ENCODE measurements at places on chromosomes 5 and 9. TPM values are rescaled to one million over a fixed set of nuclear protein-coding genes. Genes with fewer than 3 reads are reported as not detected.
A peak's percentile ranks its signal among the peaks of the same experiment; 100 is the strongest.

GRCh38 chr5:111223101-111223786 lies 940 bp upstream of the CAMK4 start:
- no peak for DNase-seq

DNA sequence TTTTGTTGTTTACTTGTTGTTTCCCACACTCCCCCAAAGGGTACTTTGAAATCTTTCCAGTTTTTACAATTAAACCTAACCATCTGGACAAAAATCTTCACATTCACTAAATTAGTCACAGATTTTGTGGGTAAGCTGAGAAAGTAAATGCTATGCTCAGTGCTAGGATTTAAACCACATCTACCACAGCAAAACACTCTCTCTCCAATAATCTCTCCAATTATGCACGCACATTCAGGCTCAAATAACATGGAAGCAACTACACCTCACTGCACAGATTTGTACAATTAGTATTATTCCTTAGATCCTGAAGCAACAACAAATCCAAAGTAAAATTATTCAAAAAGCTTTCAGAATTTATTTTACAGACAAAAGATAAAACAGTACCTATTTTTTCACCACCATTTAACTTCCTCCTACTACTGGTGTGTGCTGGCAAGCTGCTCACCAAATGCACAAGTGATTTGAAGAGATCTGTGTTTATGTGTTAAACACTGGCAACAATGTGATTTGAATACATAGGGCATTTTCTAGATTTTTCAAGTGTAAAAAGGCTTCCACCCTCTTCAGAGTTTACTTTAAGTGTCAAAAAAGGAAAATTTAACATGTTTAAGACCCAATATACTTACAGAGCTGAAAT lies 16.6 kb downstream of the ZNF608 start:
- DNase-seq, result no peak

GRCh38 chr9:113381909-113382411 lies 5.2 kb upstream of the HDHD3 start:
- peak; percentile 75 for DNase-seq

DNA sequence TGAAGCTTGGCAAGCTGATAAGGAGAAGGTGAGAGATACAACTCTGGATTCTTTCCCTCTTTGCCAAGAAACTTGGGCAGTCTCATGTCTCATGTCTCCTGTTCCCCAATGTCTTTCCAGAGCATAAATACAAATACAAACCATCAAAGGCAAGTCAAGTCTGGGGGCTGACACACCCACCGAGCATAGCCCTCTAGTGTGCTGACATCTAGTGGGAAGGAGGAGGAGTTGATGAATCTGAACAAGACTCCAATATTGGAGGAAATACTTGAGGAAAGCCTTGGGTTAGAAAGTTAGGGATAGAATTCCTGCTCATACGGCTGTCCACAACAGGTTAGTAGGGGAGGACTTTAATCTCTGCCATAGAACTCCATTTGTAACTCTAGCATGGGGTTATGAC lies 8.6 kb downstream of the MLANA start:
- DNase-seq, result no peak

The PLAC8L1 gene
- total RNA-seq, result not detected

The FASTKD3 gene
- total RNA-seq, result 0.58 TPM

The NUDT2 gene
- total RNA-seq, result 24.0 TPM
